Dermis blood vessel endothelial cell (primary cell): ENCODE measurements at places on chromosomes 2 and 18. TPM values are rescaled to one million over a fixed set of nuclear protein-coding genes. Genes with fewer than 3 reads are reported as not detected.

Gene SNED1
- total RNA-seq: 23.4 and 25.2 TPM in 2 replicates

Gene PIAS2
- 14.2 and 15.5 TPM in 2 replicates for total RNA-seq

Gene GKN2
- total RNA-seq: not detected in 2 replicates

Gene C2orf15
- total RNA-seq: 0.37 TPM in 1 of 2 replicates, not detected in the other

Gene ALK
- total RNA-seq: not detected in 2 replicates

Gene MYO7B
- total RNA-seq: 0.09 TPM in 1 of 2 replicates, not detected in the other
